Activated naive CD8-positive, alpha-beta T cell treated with anti-CD3 and anti-CD28 coated beads for 36 hours (primary cell): ENCODE measurements at places on chromosomes 6 and 20.

DNA sequence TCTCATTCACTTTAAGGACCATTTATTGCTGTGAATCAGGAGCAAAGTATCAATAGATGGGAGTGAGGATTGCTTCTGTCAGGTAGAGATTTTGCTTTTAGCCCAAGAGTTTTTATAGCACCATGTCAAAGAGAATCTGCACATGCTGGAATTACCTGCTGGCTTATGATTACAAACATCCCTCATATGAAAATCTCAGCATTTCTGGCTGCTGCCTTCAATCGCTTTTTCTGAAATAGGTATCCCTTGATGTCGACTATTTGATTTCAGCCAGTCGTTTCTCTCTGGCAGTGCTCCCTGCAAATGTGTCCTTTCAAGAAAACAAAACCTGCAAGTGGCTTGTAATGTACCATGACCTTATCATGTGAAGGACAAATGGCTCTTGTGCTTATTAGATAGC, 34.5 kb upstream of the NEDD9 start:
- DNase-seq = no peak

GRCh38 chr6:140537834-140538705, 1163.6 kb upstream of the CITED2 start:
- no peak for DNase-seq

DNA sequence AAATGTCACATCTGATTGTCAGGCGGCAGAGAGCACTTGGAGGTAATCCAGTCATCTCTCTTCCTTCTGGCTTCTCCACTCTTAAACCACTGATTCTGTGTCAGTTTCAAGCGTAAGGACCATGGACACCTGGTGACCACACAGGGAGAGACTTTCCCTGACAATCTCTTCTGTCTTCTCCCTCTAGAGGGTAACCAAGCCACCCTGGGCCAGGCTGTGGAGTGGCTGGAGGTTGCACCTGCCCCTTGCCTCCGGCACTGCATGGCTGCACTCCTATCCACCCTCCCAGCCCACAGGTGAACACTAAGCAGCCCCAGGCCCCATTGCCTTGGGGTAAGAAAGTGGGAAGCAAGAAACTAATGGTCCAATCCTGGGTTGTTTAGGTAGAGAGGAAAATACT, 78.7 kb downstream of the BFSP1 start:
- no peak for DNase-seq

DNA sequence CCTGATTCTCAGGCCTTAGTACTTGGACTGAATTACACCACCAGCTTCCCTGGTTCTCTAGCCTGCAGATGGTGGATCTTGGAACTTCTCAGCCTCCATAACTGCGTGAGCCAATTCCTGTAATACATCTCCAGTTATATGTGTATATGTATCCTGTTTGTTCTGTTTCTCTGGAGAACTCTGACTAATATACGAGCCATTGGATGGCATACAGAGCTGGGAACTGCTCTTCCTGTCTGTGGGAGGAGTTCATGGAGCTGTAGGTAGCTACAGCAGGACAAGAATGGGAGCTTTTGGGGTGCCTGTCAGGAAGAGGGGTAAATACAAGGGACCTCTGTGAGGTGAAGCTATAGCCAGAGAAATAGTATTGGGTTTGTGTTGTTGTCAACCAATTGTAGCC, 41.2 kb downstream of the TMEM14A start:
- DNase-seq = no peak

DNA sequence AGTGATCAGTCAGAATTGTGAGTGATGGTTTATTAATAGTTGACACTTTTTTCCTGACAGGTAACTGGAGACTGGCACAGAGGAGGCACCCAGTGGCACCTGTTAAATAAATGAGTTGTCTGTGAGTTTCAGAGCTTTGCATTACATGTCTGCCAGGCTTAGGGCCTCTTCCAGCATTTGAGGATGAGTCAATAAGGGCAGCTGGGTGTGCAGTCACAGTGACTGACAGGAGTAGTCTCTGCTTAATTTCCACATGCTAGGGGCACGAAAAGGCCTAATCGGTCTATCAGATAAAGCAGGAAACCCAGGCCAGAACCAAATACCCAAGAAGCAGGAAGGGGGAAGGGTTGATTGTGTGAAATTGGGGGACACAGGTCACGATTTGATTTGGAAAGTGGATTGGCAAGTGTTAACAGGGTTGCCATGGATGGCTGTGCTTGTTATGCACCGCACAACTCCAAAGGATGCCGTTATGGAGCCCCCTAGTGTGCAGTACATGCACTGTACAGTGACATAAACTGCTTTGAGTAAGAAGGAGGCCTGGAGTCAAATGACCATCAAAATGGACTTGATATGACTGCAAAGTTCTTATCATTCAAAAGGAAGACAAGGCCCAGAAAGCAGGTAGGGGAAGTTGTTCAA, 111.9 kb upstream of the GGTLC1 start:
- peak; percentile 40 for DNase-seq

DNA sequence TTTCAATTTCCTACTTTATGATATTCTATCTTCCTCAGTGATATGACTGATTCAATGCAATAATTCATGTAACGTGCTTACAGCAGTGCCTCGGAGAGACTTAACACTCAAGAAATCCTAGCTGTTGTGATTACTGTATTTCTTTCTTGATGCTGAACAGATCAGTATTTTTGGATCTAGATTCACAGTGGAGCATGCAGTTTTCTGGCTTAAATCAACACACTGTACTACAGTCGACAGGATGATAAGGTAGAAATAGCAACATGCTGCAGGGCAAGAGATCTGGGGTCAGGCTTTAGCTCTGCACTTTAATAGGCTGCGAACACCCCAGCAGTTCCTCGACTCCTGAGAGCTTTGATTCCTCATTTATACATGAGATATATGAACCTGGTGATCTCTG, 161.0 kb downstream of the AIG1 start:
- no peak for DNase-seq

DNA sequence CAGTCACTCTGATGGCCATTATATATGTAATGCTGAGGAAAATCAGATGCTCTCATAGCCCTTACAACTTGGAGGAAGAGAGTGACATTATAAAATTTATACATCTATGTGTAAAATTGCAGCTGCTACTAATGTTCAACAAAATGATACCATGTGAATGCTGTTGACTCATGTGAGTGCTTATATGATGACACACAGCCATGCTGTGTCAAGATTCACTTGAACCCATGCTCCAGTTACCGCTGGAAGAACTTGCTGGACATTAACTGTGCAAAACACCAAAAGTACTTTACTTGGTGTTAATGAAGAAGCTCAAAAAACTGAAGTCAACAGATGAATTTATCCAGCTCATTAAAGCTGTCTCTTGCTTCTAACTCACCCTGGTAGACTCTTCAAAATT, 318.9 kb upstream of the PLCB4 start:
- DNase-seq = no peak

GRCh38 chr6:123640567-123641187, 3.9 kb upstream of the TRDN start:
- DNase-seq = no peak

GRCh38 chr6:46891252-46891795, 30.4 kb downstream of the ADGRF5 start:
- DNase-seq = no peak

GRCh38 chr6:121442576-121442975, 7.1 kb downstream of the GJA1 start:
- DNase-seq = no peak

- peak; percentile 69 for DNase-seq
These were observed 16.5 kb downstream of the SNAI1 start for GRCh38 chr20:49999329-49999728.

- no peak for DNase-seq
These were observed 52.0 kb downstream of the FRK start for GRCh38 chr6:116008470-116009243.

DNA sequence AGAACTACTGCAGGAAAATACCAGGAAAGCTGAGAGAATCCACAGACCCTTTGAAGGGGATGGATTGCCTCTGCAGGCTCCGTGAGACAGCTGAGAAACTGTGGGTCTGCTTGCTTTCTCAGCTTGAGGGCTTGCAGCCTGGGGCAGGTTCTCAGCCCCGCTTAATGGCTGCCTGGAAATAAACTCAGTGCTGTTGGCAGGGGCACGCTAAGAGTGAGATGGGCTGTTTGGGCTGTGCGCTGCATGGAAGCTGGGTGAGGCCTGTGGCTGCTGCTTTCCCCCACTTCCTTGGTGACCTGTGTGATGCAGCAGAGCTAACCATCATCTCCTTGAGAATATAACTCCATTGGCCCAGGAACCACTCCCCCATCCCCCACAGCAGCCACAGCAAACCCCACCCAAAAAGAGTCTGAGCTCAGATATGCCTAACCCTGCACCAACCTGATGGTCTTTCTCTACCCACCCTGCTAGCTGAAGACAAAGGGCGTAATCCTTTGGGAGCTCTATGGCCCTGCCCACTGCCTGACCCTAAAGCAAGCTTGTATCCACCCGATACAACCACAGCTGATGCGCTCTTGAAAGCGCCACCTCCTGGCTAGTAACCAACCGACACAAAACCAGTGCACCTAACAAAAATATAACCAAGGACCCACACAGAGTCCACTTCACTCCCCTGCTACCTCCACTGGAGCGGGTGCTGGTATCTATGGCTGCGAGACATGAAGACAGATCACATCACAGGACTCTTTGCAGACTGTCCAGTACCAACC, 800.6 kb upstream of the MAP3K7 start:
- DNase-seq = no peak

GRCh38 chr20:58308290-58308679, 1.2 kb upstream of the RAB22A start:
- DNase-seq = no peak

- no peak for DNase-seq
These were observed 268.3 kb downstream of the CD109 start for GRCh38 chr6:73964241-73964854.

DNA sequence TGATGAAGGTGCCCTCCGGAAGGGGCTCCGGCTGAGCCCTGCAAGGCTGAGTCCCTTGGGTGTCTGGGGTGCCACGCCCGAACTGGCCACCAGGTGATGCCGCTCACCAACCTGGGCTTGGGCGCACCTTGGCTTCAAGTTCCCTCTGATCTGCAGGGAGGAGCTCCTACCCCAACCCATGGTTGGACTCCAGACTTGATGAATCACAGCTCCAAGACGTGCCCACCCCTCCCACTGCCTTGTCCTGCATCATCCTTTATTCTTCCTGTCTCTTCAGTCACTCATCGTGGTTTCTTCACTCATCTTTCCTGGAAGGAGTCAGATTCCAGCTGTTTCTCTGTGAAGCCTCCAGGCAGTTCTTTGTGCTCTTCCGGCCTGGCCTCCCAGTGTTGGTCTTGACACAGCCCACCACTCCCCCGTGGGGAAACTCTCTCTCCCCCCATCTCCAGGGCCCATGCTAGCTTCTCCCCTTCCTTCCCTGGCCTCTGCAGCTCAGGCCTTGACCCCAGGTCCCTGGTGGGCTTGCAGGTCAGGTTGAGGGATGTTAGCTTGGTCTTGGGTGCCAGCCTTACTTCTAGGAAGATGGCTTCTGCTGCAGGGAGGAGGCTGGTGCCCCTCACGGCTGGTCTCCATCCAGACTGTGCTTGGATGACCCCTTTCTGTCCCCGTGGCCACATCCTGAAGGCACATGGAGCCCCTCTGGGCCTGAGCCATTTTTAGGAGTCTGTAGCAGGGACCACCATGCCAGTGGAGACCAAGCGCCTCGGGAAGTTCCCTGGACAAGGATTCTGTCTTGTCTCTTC, 2.6 kb upstream of the ZBP1 start:
- DNase-seq = peak; percentile 64

DNA sequence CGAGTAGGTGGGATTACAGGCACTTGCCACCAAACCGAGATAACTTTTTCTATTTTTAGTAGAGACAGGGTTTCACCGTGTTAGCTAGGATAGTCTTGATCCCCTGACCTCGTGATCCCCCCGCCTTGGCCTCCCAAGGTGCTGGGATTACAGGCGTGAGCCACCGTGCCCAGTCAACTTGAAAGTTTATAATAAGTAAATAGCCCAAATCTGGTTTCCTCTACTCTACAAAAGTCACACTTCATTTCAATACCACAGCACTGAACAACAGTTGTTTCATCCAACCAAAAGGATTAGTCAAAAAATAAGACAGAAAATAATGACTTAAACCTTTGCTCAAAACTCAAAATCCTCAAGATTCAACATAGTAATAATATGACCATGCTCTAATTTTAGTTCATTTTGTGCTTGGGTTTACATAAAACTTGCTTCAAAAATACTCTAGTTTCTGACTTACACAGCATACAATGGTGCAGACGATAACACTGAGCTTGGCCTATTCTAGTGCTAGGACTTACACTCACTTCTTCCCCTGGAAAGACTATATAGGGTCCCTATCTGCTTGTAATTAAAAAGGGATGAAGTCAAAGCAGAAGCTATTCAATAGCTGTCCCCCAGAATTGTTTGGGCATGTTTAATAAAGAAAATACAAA, 56.7 kb downstream of the NT5E start:
- no peak for DNase-seq

DNA sequence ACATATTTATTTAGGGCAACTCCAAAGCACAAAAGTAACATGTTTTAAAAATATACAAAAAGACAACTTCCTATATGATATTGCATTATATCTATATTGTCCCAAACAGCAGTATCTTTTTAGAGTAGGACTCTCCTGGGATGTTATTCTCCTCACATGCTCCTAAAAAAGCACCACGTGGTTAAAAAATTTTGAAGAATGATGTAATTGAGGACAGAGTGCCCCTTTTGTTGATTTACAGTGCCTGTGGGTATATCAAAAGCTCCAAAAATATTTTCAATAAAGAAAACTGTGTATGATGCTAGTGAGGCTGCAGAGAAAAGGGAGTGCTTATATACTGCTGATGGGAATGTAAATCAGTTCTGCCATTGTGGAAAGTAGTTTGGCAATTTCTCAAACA, 130.3 kb upstream of the HDAC2 start:
- no peak for DNase-seq

DNA sequence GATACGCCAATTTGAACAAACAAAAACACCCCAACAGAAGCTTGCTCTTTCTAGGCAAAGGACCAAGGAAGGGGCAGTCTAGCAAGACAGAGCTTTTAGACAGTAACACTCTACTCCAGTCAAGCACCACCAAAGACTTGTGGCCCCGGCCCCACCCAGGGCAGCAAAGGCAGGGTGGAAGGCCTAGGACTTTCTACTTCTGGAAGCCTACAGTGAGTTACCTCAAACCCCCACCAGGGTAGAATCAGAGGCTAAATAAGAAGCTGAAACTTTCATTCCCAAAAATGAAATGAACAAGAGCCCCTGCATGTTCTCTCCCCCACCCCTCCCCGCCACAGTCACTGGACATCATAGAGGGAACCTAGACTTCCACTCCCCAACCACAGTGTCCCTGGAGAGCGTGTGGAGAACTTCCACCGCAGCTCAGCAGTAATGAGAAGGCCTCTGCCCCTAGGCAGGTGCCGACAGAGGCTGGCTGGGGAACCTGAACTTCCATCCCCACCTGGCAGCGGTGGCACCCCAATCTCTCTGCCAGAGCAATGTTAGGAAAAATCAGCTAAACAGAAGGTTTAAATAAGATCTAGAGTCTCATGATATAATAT, 40.0 kb downstream of the KATNA1 start:
- no peak for DNase-seq
